ENCODE measurements at places on chromosomes 3 and 15.

GRCh38 chr3:171088496-171088895 is 62.0 kb upstream of the SLC2A2 start:
- DNase-seq, result no peak

GRCh38 chr3:38707730-38708129 is 58.2 kb upstream of the SCN5A start:
- DNase-seq, result no peak

DNA sequence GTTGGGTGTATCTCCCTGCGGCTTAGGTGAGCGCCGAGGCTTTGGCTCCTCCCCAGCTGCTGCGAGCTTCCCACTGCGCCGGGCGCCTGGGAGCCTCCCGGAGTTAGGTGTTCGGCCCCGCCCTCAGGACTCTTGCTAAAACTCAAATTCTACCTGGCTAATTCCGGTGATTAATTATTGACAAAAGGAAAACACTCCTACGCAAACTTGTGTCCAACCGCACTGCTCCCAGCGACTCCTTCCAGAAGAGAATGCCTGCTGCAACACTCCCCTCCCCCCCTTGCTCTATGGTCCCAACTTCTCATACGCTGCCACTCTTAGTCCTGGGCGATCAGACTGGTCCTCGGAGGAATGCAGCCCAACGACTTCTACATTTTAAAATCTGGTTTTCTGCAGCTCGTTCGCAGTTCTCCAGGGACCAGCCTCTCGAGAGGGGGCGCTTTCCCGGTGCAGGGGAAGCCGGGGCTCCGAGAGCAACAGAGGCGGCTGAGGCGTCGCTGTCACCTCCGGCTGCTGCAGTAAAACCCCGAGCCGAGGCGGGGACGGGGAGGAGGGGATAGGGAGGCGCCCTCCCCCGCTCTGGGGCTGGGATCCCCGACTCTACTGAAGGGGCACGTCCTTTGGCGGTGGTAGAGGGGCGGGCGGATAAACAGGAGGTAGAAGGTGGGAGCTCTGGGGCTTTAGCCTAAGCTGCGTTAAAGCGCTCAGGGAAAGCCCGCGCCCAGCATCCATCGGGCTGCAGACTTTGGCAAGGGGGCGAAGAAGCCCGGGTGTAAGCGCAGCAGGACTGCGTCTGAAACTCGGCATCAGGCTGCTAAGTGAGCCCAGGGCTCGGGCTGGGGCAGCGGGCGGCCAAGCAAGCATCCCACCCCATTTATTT is at the start of gene SPTSSB:
Gene SPTSSB, minus strand, starts transcription at position 77 of the 880 bp plus-strand sequence. CDS start 25,194 bp downstream, outside the sequence.
- DNase-seq, result no peak

DNA sequence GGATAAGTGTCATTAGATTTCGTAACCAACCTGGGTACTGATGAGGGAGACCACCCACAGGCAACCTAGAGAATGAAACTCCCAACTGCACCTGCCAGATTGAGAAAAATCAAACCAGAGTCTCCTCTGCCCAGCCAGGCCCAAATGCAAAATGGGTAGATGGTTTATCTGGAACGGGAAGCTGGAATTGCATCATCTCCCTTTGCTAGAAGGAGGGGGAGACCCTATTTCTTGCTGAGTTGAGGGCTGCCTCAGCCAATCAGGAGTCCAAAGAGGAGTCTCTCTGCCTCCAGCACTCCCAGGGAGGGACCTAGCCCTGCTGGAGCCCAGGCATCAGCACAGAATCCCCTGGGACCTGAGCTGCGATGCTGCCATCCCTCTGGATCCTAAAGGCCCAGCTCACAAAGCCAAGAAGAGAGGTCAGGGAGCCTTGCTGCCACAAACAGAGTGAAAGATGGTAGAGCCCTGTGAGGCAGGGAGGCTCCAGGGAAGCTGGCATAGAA is 8.1 kb downstream of the RMDN3 start:
- no peak for DNase-seq

DNA sequence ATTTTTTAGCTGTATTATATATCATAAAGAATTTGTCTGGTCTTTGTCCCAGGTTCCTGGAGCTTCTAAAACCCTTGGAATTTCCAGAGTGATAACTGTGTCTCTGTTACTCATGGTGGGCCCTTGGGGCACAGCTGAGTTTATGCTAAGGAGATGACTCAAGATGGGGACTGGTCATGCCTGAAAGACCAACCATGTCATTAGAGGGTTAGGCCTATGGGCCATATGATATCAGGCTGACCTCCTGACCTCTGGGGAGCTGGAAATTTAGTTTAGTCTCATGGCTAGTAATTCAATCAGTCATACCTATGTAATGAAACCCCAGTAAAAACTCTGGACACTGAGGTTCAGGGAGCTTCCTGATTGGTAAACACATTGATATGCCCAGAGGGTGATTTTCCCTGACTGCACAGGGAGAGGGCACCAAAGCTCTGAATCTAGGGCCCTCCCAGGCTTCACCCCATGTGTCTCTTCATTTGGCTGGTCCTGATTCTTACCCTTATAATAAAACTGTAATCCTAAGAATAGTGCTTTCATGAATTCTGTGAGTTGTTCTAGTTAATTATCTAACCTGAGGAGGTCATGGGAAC is 69.6 kb downstream of the EEFSEC start:
- no peak for DNase-seq

- DNase-seq, result no peak
Observed at GRCh38 chr15:57534281-57534680, 57.4 kb upstream of the MYZAP start.

DNA sequence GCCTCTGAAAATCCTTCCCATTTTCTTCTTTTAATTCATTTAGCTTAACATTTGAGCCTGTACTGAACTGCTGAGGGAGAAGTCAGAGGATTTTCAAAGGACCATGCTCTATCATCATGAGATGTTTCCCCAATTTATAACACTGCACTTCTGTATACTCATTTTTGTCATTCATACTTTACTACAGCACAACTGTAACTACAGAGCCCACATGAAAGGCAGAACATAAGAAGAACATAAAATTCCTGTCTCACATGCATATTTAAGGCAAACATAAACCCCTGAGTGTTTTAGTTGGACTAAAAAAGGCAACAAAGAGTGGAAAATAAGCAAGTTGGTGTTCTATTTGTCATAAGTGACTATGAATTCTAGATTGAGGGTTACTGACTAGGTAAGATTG is 237.7 kb upstream of the ARPP21 start:
- no peak for DNase-seq

DNA sequence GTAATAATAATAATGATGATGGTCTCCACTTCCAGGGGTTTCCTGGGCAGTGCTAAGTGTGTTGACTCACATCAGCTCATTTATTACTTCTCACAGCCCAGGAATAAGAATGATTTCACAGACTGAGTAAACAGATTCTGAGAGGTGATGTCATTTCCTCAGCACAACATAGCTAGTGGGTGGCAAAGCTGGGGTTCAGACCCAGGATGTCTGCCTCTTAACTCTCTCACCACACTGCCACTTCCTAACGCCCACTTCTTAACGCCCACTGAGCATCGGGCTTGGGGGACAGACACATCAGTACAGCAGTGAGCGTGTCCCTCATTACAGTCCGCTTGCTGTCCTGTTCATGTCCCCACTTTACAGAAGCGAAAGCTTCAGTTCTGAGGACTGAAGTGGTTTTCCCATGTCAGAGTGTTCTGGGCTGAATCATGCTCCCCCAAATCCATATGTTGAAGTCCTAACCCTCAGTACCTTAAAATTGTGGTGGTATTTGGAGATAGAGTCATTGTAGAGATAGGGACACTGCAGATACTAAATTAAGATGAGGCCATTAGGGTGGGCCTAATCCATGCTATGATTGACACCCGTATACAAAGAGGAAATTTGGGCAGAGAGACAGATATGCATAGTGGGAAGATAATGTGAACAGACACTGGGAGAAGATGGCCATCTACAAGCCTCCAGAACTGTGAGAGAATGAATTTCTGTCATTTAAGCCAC is 68.0 kb downstream of the ATP2B2 start:
- DNase-seq, result no peak

DNA sequence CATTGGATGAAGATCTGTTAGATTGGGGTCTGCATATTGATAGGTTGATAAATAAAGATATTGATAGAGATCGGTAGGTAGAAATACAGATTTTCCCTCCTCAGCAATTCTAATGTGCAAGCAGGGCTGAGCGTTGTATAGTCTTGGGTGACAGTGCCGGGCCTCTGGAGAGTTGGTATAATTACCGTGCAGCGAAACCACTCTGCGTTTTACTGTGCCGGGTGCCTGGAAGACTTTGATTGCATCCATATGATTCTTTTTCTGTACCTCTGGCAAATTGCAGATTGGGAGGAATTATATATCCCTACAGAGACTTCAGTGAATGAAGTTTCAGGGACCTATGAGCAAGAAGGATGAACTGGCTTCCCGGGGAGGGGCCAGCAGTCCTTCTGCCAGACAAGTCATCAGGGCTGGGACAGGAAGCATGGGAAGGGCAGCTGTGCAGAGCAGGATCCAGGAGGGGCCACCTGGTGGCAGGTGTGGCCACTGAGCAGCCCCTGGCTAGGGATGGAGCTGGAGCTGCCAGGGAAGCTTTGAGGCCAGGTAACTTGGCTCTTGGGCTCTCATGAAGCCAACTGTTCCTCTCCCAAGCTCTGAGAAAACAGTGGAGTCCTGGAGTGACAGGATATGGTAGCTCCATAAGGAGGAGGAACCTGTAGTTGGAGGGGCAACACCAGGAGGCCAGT is 132.5 kb downstream of the APBA2 start:
- DNase-seq, result peak; percentile 48

- DNase-seq, result no peak
Observed at GRCh38 chr3:42653560-42654330, at the start of gene ZBTB47. Gene ZBTB47 (plus strand): TSS chr3:42653697. CDS start chr3:42658356, 4,659 bp downstream.

DNA sequence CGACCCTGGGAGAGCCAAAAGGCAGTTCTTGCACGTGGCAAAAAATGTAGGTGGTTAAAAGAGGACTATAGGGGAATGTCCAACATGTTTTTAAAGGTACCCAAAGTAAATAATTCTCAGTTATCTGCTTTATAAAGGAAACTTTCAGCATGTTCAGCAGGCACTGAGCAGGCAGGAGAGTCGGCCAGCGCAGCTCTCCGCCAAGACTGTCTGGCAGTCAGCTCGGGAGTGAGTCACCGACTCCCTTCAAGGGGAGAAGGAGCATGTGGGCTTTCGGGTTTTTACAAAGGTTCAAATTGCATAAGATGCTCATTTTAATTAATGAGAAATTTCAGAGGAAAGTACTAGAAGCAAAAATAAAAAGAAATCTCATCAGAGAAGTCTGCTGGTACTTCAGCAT is 7.0 kb downstream of the GABRA5 start:
- DNase-seq, result no peak

DNA sequence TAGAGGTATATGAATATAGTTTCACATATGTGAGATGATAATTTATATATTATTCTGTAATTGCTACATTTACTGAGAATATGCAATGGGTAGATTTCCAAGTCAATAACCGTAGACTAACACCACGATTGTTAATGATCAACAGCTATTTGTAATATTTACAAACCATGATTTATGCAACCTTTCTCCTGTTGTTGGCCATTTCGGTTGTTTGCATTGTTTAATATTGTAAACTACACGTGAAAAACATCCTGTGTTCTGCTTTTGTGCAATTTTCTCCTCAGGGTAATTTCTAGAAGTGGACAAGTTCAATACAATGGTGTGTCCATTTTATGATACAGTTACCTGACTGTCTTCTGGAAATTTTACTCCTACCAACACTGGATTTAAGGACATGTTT is 29.3 kb upstream of the RAB11A start:
- no peak for DNase-seq

DNA sequence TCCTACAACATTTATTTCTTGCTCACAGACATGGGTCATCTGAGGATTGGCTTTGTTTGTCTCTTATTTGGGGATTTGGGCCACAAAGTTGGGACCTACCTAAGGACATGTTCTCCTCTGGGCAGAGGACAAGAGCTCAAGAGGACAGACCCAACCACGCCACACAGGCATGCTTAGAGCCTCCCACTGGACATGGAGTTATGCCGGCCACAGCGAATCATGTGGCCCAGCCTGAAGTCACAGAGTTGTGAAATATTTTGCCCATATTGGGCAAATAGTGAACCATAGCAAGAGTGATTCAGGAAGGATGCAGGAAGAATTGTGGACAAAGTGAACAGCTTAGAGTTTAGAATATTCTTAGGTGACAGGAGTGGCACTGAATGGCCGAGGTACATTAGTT is 9.9 kb downstream of the TRAK1 start:
- no peak for DNase-seq

DNA sequence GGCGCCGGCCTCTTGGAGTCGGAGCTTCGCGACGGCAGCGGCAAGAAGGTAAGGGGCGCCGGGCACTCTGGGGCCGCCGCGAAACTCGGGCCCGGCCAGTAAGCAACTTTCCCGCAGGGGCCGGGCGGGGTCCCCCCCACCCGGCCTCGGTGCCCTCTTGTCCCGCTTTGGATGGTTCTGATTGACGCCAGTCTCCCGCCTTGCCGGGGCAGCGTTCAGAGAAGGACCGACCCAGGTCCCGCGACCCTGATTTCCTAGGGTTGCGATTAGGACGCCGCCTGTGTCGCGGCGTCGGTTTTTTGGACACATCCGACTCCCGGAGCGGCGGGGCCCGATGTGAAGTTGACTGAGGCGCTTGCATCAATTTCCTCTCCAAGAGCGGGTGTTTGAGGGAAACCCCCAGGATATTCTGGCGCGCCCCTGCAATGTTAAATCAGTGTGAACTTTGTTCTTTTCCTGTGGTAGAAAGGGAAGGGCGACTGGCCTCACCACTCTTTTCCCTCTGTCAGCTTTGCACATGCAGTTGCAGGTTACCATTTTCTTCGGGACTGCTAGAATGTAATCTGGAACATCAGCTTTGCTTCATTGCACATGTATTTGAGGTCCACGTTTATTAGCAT is 755 bp downstream of the PDE8A start:
- no peak for DNase-seq

DNA sequence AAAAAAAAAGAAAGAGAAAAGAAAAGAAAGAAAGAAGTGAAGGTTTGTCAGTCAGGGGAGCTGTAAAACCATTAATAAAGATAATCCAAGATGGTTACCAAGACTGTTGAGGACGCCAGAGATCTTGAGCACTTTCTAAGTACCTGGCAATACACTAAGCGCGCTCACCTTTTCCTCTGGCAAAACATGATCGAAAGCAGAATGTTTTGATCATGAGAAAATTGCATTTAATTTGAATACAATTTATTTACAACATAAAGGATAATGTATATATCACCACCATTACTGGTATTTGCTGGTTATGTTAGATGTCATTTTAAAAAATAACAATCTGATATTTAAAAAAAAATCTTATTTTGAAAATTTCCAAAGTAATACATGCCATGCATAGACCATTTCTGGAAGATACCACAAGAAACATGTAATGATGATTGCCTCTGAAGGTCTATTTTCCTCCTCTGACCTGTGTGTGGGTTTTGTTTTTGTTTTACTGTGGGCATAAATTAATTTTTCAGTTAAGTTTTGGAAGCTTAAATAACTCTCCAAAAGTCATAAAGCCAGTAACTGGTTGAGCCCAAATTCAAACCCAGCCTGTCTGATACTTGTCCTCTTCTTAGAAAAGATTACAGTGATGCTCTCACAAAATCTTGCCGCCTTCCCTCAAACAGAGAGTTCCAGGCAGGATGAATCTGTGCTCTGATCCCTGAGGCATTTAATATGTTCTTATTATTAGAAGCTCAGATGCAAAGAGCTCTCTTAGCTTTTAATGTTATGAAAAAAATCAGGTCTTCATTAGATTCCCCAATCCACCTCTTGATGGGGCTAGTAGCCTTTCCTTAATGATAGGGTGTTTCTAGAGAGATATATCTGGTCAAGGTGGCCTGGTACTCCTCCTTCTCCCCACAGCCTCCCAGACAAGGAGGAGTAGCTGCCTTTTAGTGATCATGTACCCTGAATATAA is 2.0 kb downstream of the B2M start:
- DNase-seq, result no peak

Measured in iPS DF 19.7 (cell line).